ENCODE measurements at places on chromosomes 7 and 10.

- no peak for DNase-seq
These were observed 18.9 kb downstream of the CEP55 start for GRCh38 chr10:93515071-93516005.

GRCh38 chr10:13776861-13777311 is 190.1 kb downstream of the PRPF18 start:
- DNase-seq: no peak

DNA sequence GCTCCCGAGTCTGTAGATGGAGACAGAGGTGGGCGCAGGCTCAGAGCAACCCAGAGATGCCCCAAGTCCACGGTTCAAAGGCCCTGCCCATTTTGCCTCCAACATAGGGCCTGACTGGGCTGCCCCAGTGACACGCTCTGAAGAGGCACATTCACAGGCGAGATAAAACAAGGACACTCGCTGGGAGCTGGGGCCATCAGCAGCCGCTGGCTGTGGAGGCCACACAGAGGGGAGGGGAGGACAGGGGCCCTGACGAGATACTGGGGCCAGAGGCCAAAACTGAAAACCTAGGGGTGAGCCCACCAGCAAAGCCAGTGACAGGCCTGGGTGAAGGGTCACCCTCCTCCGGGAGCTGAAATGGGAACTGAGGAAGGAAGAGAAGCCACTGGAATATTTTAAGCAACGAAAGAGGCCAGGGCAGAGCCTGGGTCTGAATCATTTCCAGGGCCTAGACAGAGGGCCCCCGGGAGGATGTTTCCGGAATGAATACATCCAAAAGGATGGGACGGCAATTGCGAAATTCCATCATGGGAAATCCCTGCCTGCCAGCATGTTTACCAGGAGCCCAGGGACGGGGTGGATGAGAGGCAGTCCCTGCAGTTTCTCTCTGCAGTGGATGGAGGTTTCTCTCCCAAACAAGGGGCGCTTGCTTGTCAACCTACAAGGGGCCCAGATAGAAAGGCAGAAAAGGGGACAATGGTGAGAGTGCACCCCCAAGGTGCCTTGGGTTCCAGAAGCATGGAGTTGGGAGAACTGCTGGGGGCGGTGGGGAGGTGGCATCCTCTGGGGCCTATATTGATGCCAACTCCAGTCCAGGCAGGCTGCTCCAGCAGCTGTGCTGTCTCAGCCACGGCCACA is 29.0 kb upstream of the HSPA12A start:
- no peak for DNase-seq

GRCh38 chr7:112201411-112201810 is 4.8 kb downstream of the DOCK4 start:
- no peak for DNase-seq

- no peak for DNase-seq
These were observed 86.3 kb upstream of the PIK3CG start for GRCh38 chr7:106778656-106779250.
